Posterior cingulate gyrus (tissue), 11 donors: ENCODE measurements at places on chromosomes 11 and 22.

DNA sequence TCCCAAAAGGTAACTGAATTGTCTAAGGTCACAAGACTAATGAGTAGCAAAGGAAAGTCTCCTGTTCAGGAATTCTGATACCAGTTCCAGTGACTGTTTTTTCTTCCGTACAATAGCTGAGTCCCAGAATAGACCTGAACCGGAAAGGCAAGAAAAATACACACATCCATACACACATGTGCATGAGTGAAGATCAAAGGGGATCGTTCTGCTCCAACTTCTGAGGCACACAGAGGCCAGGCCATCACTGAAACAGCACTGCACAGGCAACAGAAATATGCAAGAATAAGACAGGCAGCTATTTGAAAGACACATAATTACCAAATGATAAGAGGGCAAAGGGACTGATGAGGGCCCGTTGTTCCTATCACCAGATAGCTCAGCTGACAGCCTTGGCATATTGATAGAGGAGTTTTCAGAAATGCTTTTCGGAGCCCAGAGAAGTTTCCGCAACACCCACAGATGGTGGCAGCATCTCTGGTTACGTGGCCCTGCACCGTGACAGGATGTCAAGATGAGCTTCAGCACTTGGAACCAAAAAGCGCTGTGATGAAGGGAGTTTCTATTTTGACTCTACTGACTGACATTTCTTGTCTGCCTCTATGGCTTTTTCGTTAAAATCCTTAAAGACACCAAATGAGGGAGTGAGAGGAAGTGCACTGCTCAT, 280.6 kb downstream of the LARGE1 start:
- no peak for DNase-seq

DNA sequence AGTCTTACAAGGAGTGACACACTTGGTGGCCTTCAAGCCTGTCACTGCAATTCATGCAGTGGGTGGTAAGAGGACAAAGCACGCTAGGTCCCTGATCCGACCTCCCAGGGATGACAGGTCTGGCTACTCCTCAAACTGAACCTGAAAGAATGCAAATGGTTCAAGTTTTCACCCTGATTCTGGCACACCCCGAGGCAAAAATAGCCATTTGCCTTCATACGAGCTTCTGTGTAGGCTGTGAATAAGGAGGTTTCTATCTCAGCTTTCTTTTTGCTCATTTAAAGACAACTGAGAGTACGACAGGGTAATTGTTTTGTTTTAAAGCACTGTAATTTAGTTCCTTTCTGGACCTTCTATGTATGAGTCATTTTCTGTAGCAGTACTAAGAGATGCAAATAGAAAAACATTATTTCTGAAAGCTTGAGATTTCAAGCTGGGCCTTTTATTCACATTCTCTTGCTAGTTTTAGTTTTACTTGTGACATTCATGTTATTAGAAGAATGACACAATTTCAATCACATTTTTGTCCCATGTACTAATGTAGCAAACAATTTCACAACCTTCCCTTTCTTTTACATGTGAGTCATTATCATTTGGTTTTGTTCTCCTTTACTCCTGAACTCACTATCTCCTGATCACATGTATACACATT, 56.6 kb upstream of the FDX1 start:
- DNase-seq = no peak

DNA sequence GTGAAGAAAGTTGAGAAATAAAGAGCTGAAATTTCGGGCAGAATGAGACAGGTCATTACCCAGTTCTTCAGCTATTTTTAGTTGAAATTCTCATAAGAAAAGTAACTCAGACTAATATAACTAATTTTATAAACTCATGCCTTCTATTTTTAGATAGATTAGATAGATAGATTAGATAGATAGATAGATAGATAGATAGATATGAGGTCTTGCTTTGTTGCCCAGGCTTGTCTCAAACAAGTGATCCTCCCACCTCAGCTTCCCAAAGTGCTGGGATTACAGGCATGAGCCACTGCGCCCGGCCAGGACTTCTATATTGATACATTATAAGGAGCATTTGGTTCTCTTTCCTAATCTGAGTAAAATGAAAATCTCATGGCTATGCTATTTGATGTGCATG, 26.9 kb upstream of the OR8G1 start:
- no peak for DNase-seq

DNA sequence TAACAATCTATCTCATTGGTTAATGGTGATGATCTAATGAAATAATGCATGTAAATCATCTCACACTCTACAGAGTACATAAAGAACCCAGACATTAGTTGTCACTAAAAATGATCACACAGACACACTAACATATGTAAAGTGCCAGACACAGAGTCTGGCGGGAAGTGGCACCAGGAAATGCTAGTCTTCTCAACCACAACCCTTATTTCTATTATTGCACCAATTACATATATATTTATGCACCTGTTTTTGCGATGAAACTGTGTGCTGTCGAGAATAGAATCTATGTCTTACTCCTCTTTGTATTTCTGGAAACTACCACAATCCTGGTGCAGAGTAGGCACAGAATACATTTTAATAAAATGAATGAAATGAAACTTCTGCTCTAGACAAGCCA, 25.9 kb upstream of the POU2AF3 start:
- no peak for DNase-seq

DNA sequence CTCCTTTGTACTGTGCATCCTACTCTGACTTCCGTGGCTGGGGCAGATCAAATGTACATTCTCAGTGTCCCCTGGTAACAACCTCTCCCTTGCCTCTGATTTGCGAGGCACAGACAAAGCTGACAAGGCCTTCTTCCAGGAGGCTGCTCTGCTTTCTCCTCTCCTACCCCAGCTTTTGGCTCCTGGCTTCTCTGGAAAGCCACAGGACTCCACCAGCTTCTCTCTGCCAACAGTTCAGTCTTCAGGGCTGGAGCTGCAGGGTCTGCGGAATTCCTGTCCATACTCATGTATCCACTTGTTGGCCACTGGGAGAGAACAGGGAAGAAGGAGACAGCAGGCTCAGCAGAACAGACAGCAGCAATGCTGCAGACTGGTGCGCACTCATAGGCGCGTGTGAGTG, 44.4 kb downstream of the P4HA3 start:
- no peak for DNase-seq

GRCh38 chr11:92451063-92451462, 226.4 kb downstream of the FAT3 start:
- DNase-seq = no peak

- no peak for DNase-seq
These were observed 276.6 kb upstream of the CADM1 start for GRCh38 chr11:115780646-115781362.

- DNase-seq = no peak
These were observed 21.0 kb upstream of the OR6X1 start for GRCh38 chr11:123775289-123775688.
